ENCODE measurements at places on chromosomes 3 and 15. TPM values are rescaled to one million over a fixed set of nuclear protein-coding genes. Genes with fewer than 3 reads are reported as not detected.

TMIE gene
- total RNA-seq = 1.5 TPM

DPPA2 gene
- total RNA-seq = not detected

ERC2 gene
- 6.0 TPM for total RNA-seq

PRR20G gene
- not detected for total RNA-seq

NUP210 gene
- total RNA-seq = 1.6 TPM

PRICKLE2 gene
- total RNA-seq = 27.3 TPM

SLC6A1 gene
- 1.0 TPM for total RNA-seq

ACAN gene
- 0.11 TPM for total RNA-seq

ROPN1B gene
- total RNA-seq = not detected

POLQ gene
- 0.55 TPM for total RNA-seq

CPLX3 gene
- total RNA-seq = not detected

PARP14 gene
- total RNA-seq = 29.7 TPM

MB21D2 gene
- 7.3 TPM for total RNA-seq

CPA3 gene
- total RNA-seq = not detected

SLC51B gene
- 0.31 TPM for total RNA-seq

NTRK3 gene
- 4.7 TPM for total RNA-seq

CD200 gene
- 36.4 TPM for total RNA-seq

ACY1 gene
- 23.1 TPM for total RNA-seq

TMEM41A gene
- total RNA-seq = 14.9 TPM

FMN1 gene
- 2.2 TPM for total RNA-seq

KLHL40 gene
- total RNA-seq = not detected

EBLN2 gene
- 2.7 TPM for total RNA-seq

LYZL4 gene
- not detected for total RNA-seq

MAP6D1 gene
- 3.1 TPM for total RNA-seq

PPARG gene
- 53.6 TPM for total RNA-seq

CA12 gene
- 3.3 TPM for total RNA-seq

FRG2C gene
- not detected for total RNA-seq
